ENCODE measurements at places on chromosomes 2 and 18. TPM values are rescaled to one million over a fixed set of nuclear protein-coding genes. Genes with fewer than 3 reads are reported as not detected.

NT5C1B gene
- not detected for total RNA-seq

ITPRIPL1 gene
- total RNA-seq, result not detected

RGPD3 gene
- total RNA-seq, result 0.16 TPM

KLHL29 gene
- total RNA-seq, result 7.9 TPM

TMEM37 gene
- total RNA-seq, result 1.8 TPM

Data from A549 treated with dexamethasone at 1 μM for 4 hours (cell line).